ENCODE measurements at places on chromosomes 16 and 17.
A peak's percentile ranks its signal among the peaks of the same experiment; 100 is the strongest.

GRCh38 chr16:81639931-81640680, 139.0 kb upstream of the PLCG2 start:
- DNase-seq = no peak

- no peak for DNase-seq
Observed at GRCh38 chr17:13001991-13002615, 15.7 kb downstream of the ELAC2 start.

DNA sequence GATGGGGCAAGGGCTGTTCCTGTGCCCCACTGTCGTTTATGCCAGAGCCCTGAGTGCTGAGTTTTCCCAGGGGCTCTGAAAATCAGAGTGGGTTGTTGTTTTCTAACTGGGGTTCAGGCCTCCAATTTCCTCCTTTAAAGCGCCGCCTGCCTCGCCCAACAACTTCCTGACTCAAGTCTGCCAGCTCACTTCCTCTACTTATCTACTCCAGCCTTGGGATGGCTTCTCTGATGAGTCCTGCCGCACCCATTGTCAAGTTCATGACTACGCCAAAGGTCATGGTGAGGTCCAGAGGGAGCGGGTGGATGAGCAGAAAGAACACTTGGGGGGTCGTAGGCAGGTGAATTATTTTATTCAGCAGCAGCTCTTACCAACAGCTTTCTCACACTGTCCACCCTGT, 104.7 kb downstream of the UTP18 start:
- DNase-seq = no peak

DNA sequence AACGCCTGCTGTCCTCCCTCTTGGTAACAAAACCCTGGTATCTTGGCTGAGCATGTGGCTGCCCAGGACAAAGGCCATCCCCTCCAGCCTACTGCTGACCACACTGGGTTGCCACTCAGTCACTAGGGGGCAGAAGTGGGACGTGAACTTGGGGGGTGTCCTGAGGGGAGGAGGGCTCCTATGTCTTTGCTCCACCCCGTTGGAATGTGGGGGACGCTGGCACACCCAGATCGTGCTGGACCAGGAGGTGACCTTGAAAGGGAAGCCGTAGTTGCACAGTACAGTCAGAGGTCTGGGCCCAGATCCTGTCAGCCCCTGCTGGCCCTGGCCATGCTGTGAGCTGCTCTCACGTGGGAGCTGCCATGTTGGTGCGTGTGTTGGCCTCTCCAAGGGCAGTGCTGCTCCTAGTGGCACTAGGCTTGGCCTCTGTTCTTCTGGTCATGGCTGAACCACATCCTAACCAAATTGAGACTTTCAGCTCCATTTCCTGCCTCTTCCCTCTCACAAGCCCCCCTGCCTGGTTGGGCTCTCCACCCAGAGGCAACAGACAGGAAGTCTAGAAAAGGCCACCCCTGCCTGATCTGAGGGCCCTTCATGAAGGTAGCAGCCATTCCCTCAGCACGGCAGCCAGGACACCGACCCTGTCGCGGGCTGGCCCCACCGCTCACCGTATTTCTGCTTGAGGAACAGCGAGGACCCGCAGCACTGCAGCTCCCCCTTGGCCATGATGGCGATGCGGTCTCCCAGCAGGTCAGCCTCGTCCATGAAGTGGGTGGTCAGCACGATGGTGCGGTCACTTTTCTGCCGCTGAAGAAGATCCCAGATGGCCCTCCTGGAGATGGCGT, 29.0 kb upstream of the RNPS1 start:
- DNase-seq = no peak

DNA sequence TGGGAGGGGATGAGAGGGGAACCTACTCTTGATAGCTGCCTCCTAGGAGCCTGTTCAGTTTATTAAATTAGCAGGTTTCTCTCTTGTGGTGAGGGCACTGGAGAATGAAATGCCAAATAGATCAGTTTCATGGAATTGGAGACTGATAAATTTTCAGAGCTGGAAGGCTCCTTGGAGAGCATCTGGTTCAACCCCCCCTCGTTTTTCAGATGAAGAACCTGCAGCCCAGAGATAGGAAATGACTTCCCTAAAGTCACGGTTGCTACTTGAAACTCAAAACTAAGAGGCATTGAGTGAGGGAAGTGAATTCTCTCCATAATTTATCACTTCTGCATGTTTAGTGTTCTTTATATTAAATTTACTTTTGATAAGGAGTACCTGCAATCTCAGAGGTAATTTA, 366.0 kb upstream of the CCL2 start:
- DNase-seq = no peak

DNA sequence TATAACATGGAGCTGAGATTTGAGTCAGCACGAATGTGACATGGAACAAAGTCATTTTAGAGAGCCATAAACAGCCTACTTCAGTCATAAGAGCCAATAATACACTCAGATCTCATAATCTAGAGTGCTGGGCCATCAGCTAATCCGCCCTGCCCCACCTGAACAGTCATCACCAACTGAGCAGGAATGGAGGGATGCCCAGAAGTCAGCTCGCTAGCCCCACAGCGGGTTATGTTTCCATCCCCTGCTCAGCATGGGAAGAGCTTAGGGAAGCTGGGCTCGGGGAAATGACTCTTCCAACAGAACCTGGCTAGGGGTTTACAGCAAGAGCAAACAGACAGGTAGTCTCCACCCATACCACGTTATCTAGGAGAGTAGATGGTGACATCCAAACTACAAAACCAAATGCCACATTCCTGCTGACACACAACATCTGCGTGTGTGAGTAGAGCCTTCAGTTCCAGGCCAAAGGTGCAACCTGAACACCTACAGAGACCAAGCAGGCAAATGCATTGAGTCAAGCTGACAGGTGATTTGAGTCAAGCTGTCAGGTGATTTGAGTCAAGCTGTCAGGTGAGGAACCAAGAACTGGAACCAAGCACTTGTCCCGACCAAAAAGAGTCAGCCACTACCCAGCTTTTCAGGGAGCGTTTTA, 2.0 kb downstream of the TMEM11 start:
- no peak for DNase-seq

DNA sequence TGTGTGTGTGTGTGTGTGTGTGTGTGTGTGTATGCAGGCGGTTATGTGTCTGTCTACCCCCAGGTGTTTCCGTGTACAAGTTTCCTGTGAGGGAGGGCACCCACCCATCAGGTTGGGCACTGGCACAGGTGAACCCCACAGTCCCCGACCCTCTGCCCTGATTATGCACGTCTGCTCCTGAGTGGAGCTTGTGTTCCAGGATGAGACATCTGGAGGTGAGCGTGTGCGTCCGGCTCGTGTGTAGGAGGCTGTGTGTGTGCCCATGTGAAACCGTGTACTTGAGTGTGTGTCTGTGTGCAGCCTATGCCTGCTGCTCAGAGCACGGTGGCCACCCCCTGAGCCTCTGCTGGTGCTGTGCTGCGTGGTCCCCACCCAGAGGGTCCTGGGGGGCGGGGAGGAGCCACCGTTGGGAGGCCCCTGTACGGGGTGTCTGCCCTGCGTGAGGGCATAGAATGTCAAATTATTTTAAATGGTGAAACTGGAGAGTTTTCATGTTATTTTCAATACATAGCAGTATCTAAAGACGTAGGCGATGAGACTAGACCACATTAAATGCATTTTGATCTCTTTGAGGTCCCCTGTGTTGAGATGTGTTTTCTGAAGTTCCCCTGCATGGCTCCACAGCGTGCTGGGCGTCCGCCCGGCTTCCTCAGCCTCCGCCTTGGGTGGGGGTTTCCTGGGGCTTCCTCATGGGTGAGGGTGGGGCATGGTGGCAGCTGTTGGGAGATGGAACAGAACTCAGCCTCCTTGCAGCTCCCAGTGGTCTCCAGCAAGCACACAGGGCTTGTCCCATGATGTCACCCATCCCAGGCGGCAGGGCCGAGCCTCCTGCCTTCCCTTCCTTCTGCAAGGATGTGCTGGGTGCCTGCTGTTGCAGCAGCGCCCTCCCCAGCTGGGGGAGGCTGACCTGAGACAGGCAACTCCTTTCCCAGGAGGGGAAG, 43.4 kb downstream of the KCNJ12 start:
- DNase-seq = peak; percentile 17

GRCh38 chr16:58384437-58385055, 7.7 kb upstream of the GINS3 start:
- no peak for DNase-seq

GRCh38 chr16:88144028-88144511, 192.8 kb downstream of the BANP start:
- DNase-seq = no peak

DNA sequence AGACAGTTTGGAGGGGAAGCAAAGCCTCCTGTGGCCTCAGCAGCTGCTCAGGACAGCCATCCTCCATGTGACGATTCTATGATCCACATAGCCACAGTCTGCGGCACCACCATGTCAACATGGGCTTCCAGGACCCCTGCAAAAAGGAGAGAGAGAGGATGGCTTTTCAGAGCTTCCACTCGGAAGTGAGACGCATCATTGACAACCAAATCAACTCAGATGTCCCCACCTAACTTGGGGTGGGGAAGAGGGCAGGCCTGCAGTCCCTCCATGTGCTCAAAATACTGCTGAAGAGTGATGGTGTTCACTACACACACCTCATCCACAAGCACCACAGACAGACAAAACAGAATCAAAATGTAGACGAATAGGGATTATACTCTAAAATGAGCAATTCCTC, 5.9 kb upstream of the METTL16 start:
- no peak for DNase-seq

GRCh38 chr17:5362162-5362811, 57.2 kb downstream of the NUP88 start:
- no peak for DNase-seq

DNA sequence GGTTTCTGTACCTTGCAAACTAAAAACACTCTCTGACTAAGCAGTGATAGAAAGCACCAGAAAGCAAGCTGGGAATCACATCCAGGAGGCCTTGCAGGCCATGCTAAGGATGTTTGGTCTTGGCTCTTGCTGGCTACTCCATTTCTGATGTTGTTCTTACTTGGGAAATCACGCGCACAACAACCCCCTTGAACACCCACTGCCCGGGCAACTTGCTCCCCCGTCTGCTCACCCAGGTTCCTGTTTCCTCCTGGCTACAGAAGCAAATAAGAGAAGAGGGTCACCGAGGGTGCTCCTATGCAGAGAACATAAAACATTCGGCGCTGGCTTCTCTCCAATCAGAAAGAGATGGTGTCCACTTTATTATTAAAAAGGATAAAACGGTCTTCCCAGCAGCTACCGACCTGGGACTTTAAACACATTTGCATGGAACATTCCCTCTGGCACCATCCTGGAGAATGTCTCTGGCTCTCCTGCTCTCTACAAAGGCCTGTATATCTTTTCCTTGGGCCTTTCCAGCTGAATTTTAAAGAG, 271.2 kb upstream of the RPL38 start:
- no peak for DNase-seq

- no peak for DNase-seq
Observed at GRCh38 chr16:80931801-80932707, 74.6 kb downstream of the CMC2 start.

GRCh38 chr16:79282806-79283205, 317.7 kb downstream of the MAF start:
- no peak for DNase-seq

GRCh38 chr17:32484041-32484461, 2.7 kb upstream of the CDK5R1 start:
- no peak for DNase-seq

GRCh38 chr16:30430428-30430970, 669 bp upstream of the DCTPP1 start:
- DNase-seq = no peak

DNA sequence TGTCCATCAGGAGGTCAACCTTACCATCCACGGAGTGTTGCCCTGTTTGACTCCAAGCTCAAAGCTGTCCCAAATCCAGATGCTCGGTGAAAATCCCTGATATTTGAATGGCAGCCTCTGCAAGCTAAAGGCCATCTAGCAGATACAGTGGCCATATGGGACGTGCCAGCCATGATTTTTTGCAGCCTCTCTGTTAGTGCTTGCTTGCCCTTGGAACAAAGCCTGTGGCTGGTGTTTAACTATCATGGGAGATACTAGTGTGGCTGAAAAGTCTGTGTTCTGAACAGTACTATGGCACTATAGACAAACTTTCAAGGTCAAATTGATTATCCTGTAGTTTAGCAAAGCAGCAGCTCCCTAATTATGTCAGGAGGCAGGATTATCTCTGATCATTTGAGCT, 214.3 kb downstream of the CDH13 start:
- no peak for DNase-seq

- no peak for DNase-seq
Observed at GRCh38 chr17:73028299-73028755, 64.2 kb downstream of the SLC39A11 start.

GRCh38 chr17:30323895-30324319, 9.9 kb downstream of the TMIGD1 start:
- peak; percentile 43 for DNase-seq

DNA sequence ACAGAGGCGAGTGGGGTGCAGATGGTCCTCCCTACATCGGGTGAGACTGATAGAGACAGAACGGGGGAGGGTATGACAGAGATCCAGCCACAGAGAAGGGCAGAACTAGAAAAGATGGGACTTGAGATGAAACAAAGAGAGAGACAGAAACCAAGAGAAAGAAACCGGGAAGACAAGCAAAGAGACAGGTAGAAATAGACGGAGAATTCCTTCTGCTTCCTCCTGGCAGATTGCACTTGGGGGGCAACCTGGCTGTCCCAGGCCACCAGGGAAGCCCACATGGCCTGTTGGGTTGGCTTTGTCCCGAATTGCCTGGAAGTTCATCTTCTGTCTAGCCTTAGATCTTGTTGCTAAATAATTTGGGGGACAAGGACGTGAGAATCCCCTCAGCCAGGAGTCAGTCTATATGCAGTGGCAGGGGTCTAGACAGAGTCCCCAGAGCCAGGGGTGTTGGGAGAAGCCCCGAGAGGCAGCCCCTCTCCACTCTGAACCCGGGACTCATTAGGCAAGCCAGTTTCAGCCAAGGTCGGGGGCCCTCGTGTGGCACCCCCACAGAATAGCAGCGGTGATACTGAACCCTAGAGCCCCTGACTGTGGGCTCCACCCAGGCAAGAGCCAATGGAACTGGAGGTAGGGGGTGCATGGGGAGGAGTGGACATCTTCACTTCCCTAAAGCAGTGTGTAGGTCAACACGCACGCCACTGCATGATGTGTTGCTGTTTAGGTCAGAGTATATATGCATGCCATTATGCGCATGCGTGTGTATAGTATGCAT, 627 bp upstream of the TSPOAP1 start:
- peak; percentile 86 for DNase-seq

- DNase-seq = no peak
Observed at GRCh38 chr17:55233840-55234239, 30.9 kb upstream of the HLF start.

DNA sequence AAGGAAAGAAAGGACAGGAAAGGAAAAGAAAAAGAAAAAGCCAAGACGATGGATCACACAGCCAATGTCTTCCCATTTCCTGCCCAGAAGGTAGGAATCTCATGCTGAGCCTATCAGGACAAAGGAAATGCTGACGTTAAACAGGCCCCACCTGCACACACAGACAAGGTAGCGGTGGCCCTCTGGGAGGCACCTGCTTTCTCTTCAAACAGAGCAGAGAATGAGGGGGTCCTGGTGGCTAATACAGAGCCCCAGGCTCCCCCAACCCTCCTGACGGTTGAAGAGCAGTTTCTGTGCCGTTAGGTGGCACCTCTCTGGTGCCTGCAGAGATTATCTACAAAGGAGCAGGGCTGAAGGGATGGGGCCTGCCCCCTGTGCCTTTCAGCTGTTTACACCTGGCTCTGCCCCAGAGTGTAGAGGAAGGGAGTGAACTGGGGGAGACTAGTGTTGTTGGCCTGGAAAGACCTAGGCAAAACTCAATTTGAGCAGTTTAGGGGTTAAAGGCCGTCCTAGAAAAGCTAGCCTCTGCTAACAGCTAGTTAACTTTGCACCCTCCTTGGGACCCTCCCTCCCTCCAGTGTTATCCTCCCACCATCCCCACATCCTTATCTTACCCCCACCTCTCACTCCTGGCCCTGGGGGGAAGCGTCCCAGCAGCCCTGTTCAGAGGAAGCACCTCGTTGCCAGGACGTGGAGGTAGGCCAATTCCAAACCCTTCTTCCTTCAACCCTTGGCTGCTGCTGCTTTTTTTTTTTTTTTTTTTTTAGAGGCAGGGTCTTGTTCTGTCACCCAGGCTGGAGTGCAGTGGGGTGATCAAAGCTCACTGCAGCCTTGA, 56.3 kb downstream of the ARHGAP27 start:
- no peak for DNase-seq

Data from activated CD4-positive, alpha-beta T cell treated with anti-CD3 and anti-CD28 coated beads for 4 hours (primary cell).